Erythroblast (primary cell): ENCODE measurements at places on chromosomes 2 and 18.

- DNase-seq: no peak
Measured at GRCh38 chr2:127620866-127621265, 25.1 kb upstream of the GPR17 start.

DNA sequence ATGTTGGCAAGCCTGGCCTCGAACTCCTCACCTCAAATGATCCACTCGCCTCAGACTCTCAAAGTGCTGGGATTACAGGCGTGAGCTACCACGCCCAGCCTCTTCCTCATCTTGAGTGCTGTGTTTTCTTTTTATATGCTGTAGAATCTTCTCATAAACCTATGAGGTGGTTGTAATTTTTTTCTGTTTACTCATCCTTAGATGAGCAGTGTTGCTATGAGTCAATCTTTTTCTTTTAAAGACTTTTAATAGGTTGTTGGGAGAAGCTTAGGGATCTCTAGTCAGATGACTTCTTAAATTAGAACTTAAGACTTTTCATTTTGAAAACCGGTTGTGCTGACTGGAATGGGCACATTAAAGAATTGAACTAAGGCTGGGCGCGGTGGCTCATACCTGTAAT is 8.7 kb upstream of the AAK1 start:
- DNase-seq: no peak

GRCh38 chr2:231334179-231334930 is 61.2 kb upstream of the B3GNT7 start:
- DNase-seq: no peak

DNA sequence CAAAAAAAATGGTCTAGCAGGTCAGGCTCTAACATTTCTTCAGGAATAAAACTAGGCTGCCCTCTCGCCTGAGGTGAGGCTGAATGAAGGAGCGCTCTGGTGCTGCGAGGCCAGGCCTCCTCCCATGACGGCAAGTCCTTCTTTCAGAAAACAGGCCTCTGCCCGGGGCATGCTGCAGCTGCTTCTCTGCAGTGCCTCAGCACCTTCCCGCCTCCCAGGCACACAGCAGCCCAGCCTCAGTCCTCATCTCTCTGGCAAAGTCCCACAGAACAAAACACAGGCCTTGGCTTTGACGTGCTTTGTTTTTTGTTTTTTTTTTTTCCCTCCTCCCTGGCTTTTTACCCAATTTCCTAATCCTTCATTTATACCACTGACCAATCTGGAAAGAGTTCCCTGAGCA is 74.8 kb downstream of the BCL11A start:
- DNase-seq: no peak

GRCh38 chr18:72541871-72542332 is 2.2 kb downstream of the CBLN2 start:
- peak; percentile 16 for DNase-seq

- no peak for DNase-seq
Measured at GRCh38 chr2:96792772-96793749, 23.0 kb upstream of the CNNM3 start.

DNA sequence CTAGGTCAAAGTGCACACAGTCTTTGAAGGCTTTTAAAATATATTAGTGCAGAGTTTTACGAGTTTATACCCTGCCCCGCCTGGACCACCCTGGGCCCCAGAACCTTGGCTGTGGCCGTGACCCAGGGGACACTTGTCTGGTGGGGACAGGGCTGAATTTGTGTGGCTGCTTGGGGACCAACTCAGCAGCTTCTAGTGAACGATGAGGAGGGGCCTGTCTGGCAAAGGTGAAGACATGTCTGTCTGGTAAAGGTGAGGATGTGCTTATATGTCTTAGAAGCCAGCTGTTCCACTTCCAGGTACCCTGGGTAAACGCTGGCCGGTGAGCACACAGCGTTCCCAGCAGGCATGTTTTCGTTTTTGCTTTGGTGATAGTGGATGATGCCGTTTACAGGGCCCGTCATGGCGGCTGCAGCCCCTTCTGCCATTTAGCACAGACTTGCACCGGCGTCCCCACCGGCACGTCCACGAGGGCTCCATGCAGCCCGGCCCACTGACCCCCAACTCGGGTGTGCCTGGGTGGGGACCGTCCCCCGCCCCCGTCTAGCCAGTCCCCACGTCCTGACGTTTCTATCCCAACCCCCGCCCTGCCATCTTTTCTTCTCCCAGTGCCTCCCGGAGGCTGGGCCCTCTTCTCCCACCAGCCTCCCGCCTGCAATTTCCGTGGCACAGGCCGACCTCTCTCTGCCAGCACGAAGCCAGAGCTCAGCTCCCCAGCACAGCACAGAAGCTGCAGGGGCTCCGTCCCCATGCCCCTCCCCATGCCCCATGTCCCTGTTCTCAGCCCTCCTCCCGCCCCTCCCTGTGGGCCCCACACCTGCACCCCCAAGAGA is 67.8 kb downstream of the SLC66A2 start:
- DNase-seq: no peak

DNA sequence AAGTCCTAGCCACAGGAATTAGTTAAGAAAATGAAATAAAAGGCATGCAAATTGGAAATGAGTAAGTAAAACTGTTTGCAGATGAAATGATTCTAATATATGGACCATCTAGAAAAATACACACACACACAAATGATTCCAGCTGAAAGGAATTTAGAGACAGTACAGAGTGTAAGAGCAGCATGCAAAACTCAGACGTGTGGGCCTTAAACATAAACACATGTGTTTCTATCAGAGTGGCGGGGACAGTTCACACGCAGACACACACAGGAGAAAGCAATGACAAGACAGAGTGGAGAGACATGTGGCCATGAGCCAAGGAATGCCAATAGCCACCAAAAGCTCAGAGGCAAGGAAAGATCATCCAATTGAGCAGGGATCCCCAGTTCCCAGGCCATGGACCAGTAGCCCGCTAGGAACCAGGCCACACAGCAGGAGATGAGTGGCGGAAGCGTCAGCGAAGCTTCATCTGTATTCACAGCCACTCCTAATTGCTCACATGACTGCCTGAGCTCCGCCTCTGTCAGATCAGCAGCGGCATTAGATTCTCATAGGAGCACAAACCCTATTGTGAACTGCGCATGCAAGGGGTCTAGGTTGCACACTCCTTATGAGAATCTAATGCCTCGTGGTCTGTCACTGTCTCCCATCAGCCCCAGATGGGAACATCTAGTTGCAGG is 155.4 kb downstream of the ARL4C start:
- no peak for DNase-seq

DNA sequence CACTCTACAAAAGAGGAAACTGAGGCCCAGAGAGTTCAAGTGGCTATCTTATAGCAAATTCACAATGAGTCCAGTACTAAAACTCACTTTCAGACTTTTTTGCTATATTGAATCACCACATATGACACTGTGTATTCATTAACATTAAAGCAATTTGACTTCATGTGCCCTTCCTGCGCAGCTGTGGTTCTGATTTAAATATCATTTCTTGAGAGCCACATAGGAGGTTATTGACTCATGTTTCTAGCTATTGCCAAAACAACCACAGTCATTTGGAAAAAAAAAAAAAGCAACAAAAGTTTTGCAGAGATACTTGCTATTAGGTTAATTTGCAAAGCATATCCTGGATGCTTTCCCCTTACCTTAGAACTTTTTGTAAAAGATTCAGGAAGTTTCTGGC is 341.2 kb downstream of the PIK3C3 start:
- no peak for DNase-seq
